T-helper 17 cell (primary cell): ENCODE measurements at places on chromosomes 4 and X.

GRCh38 chrX:131595120-131595519, 51.2 kb downstream of the OR13H1 start:
- DNase-seq, result no peak

DNA sequence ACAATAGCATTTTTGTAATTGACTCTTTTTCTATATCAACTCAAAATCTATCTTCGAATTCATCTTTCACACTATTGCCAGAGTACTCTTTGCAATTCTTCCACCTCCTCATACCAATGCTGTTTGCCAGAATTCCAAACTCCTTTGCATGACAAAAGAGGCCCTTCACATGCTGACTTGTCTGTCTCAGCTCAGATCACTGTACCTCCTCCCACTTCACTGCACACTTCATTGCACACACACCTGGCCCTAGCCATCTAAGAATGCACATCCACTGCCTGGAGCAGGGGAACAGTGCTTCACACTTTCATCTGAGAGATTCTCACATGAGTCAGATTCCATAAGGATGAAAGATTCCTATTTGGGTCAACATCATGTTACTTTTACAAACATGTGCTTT, 56.5 kb downstream of the PRDM5 start:
- DNase-seq, result no peak

- no peak for DNase-seq
Measured at GRCh38 chrX:92232182-92232581, 453.0 kb downstream of the PCDH11X start.

- DNase-seq, result no peak
Measured at GRCh38 chr4:112214390-112215264, 17.0 kb upstream of the AP1AR start.

GRCh38 chrX:74536832-74537371, 77.5 kb downstream of the RLIM start:
- DNase-seq, result no peak
